RPMI7951 (cell line): ENCODE measurements at places on chromosomes 6 and 20. TPM values are rescaled to one million over a fixed set of nuclear protein-coding genes. Genes with fewer than 3 reads are reported as not detected.

DNA sequence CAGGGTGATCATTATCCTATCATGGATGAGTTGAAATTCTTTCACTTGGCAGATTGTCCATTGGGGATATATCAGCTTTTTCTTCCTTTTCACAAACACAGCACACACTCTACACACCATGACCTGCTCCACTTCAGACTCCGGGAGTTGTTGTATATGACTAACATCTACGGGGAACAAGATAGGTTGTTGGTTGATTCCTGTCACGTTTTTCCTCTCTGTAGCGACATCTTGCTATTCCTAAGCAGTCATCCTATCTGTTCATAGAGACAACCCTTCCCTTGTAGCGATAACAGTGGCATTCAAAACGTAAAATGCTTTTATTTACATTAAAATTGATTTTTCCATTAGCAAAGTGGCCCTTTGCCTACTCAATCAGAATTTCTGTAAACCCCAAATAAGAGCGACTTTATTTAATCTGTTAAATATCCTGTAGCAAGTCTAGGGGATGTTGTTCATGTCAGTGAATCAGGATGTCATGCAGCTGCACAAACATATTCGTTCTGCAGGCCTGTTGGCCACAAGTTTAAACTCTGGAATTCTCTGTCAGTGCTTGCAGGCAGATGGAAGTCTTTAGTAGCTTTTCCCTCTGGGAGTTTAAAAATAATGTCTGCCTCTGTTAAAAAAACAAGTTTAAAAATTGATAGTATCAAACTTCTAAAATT lies 23.1 kb downstream of the PHACTR2 start:
- peak; percentile 28 for DNase-seq

The FANCE gene
- total RNA-seq: 6.0 and 7.0 TPM in 2 replicates

The GPX6 gene
- total RNA-seq: not detected in 2 replicates

GRCh38 chr6:114690625-114691024 lies 347.8 kb upstream of the HS3ST5 start:
- DNase-seq: no peak

- DNase-seq: no peak
These were observed 27.6 kb upstream of the ADRM1 start for GRCh38 chr20:62275219-62275618.

DNA sequence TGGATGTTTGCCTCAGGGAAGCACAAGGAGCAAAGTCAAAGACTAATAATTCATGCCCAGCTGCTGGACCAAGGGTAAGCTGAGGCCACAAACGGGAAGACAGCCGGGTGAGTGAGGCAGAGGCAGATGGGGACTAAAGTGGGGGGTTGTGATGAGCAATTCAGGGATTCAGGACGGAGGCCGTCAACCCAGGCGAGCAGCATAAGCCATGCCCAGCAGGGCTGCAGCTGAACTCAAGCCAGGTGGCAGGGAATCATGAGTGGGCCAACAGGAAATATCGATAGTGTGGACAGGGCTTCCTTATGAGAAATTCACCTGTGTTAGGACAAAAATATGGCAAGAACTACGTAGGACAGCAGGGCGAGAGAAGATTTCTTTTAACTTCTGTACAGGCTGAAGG lies 246.8 kb downstream of the CDC5L start:
- no peak for DNase-seq

GRCh38 chr20:25310921-25311728 lies 63.2 kb downstream of the PYGB start:
- DNase-seq: peak; percentile 95

- DNase-seq: no peak
These were observed 30.6 kb upstream of the PBOV1 start for GRCh38 chr6:138248878-138249277.

- peak; percentile 77 for DNase-seq
These were observed at the start of gene MOCS1 for GRCh38 chr6:39934131-39934757. Gene MOCS1, minus strand, starts transcription at chr6:39934462. Its CDS starts 45 bp downstream, at chr6:39934417.

- DNase-seq: no peak
These were observed 24.0 kb upstream of the SMIM26 start for GRCh38 chr20:18543216-18543615.

The SEMG2 gene
- total RNA-seq: not detected in 2 replicates

- DNase-seq: peak; percentile 85
These were observed 197.4 kb downstream of the JARID2 start for GRCh38 chr6:15443119-15443830.

- no peak for DNase-seq
These were observed 22.9 kb upstream of the PAX1 start for GRCh38 chr20:21682521-21682954.

DNA sequence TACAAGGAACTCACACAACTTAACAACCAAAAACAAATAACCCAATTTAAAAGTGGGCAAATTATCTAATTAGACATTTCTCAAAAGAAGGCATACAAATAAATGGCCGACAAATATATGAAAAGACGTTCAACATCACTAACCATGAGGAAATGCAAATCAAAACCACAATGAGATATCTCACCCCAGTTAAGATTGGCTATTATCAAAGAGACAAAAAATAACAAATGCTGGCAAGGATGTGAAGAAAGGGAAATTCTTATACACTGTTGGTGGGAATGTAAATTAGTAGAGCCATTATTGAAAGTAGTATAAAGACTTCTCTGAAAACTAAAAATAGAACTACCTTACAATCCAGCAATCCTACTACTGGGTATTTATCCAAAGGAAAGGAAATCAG lies 96.7 kb upstream of the SIRPG start:
- DNase-seq: no peak

The PAK5 gene
- total RNA-seq: not detected in 2 replicates

DNA sequence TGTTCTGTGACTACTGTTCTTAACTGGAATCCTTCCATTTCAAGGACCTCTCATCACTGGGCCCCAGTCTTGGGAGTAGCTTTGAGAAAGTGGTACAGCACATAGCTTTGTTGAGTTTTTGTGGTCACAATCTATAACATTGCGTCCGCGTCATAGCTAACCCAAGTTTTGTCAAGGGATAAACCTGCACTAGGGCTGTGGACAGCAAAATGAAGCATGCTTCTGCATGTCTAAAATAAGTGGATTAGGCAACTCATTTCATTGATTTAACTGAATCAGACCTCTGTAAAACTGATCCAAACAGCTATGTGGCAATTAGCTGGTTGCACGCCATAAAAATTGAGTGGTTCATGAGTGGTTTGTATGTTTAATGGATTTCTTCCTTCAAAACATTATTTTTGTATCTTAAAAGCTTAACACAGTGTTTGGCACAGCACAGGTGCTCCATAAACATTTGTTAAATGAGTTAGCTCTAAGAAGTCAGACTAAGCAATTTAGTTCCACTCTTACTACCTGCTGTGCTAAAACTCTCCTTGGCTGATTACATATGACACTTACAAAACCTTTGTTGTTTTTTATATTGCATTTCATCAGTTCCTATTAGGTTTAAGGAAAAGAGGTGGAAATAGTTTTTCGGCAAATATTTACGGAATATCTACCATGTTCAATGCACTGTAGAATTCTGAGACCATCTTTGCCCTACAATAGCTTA lies 160.3 kb upstream of the ATXN1 start:
- peak; percentile 83 for DNase-seq

The ADISSP gene
- 52.7 and 73.8 TPM in 2 replicates for total RNA-seq

DNA sequence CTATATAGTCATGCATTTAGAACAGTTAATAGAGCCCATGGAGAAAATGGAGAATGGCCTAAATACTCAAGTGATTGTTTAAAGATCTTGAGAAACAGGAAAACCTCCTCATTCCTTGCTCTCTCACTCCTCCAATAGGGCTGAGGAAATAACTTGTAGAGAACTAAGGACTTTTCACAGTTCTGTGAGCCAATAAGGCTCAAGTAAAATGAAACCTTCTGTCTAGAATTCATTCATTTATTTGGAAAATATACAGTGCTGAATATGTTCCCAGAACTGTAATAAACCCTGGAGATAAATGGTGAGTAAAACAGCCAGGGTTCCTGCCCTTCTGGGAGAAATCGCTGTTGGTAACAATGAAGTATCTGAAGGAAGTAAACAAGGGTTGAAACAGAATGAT lies 35.3 kb downstream of the ELOVL2 start:
- peak; percentile 15 for DNase-seq

DNA sequence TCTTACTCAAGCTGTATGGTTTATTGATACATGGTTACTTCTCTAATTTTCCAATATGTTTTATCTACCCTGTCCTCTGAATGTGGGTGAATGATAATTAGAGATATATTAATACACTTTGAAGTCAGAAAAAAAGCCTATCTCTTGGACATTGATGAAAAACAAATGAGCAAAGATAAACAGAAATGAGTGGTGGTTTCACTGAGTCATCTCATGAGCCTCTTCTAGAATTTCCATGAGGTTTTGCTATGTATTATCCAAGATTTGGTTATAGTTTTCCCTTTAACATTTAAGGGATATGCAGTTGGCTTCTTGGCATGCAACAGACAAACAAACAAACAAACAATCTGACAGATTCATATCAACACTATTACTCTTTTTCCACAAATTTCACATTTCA lies 586.8 kb downstream of the RFPL4B start:
- DNase-seq: peak; percentile 18

DNA sequence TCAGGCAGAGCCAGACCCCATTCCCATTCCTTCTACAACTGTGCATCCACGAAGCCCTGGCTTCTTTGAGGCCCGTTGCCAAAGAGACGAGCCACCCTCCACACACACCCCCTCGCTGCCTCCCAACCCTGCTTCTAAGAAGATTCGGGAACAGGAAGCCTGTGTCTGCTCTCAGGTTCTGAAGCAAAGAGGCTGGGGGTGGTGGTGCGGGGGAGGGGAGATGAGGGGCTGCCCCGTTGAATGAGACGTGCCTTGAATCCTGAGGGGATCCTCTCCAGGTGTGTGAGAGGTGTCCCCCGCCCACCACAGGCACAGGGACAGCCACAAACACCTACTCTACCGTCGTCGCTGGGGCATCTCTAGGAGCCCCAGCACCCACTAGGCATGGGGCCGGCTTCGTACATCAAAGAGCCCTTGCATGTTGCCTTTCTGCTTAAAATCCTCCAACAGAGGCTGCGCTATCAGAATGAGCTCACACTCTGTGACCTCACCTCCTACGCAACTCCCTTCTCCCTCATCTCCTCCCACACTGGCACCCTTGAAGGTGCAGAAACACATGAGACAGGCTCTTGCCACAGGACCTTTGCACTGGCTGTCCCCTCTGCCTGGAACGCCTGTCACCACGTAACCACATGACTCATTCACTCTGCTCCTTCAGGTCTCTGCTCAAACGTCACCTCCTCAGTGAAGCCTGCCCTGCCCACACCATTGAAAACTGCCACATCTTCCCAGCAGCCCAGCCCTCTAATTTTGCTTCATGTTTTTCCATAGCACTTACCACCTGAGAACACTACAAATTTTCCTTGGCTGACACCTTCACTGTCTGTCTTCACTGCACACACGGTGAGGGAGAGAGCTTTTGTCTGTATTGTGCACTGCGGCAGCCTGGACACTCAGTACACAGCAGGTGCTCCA lies 58.5 kb downstream of the PREX1 start:
- DNase-seq: no peak

DNA sequence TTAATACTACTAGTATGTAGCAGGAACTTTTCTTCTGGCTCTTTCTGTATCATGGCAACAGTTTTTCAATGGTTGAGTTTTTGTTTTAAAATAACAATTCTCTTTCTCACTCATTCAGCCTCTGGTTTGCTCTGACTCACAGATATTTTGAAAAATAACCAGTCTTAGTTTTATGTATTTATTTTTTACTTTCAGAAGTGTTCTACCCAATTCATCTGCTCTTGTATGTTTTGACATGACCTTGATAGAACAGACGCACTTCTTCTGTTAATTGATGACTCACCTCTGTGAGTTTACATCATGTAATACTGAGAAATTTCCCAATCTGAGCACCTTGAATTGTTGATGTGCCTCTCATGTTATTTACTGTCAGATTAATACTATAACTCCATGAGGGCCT lies 178.9 kb downstream of the SASH1 start:
- DNase-seq: peak; percentile 43

DNA sequence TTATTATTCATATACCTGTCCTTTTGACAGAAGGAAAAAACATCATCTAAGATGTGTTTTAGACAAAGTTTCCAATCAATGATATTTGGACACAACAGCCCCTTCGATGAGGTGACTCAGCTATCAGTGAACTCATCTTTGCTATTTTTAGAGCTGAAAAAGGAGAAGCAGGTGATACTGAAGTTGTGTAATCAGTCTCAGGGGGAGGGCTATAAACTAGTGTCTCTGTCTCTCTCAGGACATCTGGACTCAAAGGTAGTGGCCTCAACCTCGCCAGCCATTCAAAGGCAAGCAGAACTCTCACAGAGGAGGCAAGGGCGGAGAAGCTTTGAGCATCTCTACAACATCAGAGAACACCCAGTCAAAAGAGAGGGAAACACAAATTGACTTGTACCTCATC lies 135.4 kb downstream of the BFSP1 start:
- no peak for DNase-seq

The AARS2 gene
- total RNA-seq: 7.1 and 11.5 TPM in 2 replicates

GRCh38 chr20:24580006-24580405 lies 110.6 kb downstream of the SYNDIG1 start:
- DNase-seq: peak; percentile 89

DNA sequence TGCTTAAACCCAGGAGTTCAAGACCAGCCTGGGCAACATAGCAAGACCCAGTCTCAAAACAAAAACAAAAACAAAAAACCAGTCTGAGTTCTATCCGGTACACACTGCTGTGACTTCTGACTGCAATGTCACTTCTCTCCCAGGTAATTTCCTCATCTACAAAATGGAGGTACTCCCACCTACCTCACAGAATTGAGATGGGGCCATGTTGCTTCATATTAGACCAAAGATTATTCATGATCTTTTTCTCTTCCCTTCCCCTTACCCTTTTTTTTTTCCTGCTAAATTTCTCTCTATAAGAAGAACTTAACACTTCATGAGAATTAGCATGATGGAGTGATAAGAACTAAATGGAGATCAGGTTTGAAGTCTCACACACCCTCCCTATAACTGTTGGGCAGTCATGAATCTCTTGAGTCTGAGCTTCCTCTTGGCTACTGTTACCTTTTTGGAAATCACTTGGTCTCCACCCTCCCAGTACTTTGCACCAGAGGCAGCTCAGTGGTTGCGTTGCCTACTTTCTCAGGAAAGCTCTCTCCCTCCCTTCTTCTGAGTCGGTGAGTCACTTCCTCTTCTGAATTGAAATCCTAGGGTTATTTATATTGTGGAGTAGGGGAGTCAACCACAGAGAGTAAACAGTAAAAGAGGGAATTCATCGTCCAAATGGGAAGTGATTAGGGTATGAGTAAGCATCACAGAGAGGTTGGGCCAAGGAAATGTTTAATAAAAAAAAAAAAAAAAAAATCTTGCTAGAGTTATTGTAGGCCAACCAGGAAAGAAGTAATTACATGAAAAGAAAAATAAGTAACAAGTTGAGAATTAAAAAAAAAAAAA lies 59.9 kb upstream of the MAP7 start:
- peak; percentile 99 for DNase-seq

- peak; percentile 99 for DNase-seq
These were observed 349.8 kb upstream of the ARID1B start for GRCh38 chr6:156427345-156427744.

- no peak for DNase-seq
These were observed 37.0 kb upstream of the MPC1 start for GRCh38 chr6:166419717-166420116.

DNA sequence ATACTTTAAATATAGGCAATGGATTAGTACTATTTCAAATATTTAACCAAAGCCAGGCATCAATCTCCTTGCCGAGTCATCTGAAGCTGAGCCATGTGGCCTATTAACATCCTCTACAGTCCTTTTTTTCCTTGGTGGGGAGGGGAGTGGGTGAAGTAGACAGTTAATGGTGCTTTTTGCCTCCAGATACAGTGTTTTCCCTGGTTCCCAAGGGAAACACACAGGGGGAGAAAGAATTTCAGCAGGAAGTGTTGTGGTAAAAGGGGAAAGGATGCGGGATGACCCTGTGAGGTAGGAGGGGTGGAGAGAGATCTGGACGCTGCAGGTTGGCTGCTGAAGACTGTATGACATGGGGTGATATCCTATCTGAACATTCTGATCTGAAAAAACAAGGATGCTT lies 9.6 kb downstream of the CLDN20 start:
- DNase-seq: peak; percentile 96
